ENCODE measurements at places on chromosomes 2 and 18. TPM values are rescaled to one million over a fixed set of nuclear protein-coding genes. Genes with fewer than 3 reads are reported as not detected.

- H3K36me3 ChIP-seq, result peaks cover 45% of the 10 kb centered on the region
- H3K27ac ChIP-seq, result no peak overlapping the region
- no peak overlapping the region for H3K4me3 ChIP-seq
- no peak for DNase-seq
Measured at GRCh38 chr2:222576171-222577081, 79.5 kb downstream of the FARSB start.

The EGR4 gene
- total RNA-seq, result not detected

The MSGN1 gene
- not detected for total RNA-seq

GRCh38 chr18:59927246-59927825, 27.5 kb downstream of the PMAIP1 start:
- no peak overlapping the region for H3K4me3 ChIP-seq

DNA sequence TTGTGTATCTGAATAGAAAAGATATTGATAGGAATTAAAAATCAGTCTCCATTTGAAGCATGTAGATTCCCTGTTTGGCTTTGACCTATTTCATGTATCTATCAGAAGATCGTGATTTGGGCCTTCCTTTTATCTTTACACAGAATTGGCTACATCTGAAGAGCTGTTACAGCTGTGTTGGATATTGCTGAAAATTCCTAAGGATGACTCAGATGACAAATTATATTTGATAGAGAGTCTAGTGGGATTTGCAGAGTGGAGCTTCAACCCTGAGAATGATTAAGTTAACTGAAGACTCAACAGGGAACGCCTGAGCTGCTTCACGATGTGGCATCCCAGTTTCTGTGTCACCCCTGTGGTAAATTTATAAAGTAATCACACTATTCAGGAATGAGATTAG, 4.9 kb upstream of the COL3A1 start:
- no peaks in the 10 kb centered on the region for H3K36me3 ChIP-seq
- no peaks in the 10 kb centered on the region for H3K27me3 ChIP-seq
- H3K4me1 ChIP-seq, result no peaks in the 10 kb centered on the region
- DNase-seq, result no peak
- no peak overlapping the region for H3K4me3 ChIP-seq

GRCh38 chr2:71962911-71963694, 184.6 kb downstream of the CYP26B1 start:
- DNase-seq, result no peak
- H3K4me3 ChIP-seq, result no peak overlapping the region
- no peaks in the 10 kb centered on the region for H3K27me3 ChIP-seq
- H3K27ac ChIP-seq, result no peak overlapping the region
- no peaks in the 10 kb centered on the region for H3K36me3 ChIP-seq
- H3K4me1 ChIP-seq, result no peaks in the 10 kb centered on the region

DNA sequence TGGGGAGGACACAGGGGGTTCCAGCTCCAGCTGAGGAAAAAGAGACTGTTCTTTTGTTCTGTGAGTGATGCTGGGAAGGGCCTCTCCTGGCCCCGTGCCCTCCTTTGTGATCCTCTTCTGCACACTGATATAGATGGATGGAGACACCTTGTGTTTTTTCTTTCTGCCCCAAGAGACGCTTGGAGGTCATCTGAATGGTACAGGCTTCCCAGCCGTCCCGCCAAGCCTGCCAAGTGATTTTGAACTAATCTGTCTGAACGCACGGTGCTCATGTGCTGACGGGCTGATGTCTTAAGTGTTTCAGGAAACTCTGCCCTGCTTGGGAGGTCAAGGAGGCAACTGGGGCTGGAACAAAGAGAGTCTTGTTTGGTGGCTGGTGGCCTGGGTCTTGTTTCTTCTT, 57.5 kb downstream of the KIF5C start:
- DNase-seq, result no peak
- no peak overlapping the region for H3K4me3 ChIP-seq
- no peaks in the 10 kb centered on the region for H3K36me3 ChIP-seq
- no peak overlapping the region for H3K27ac ChIP-seq
- H3K27me3 ChIP-seq, result no peaks in the 10 kb centered on the region

GRCh38 chr2:236117401-236117800, 50.8 kb downstream of the GBX2 start:
- no peaks in the 10 kb centered on the region for H3K4me1 ChIP-seq
- no peak overlapping the region for H3K27ac ChIP-seq
- DNase-seq, result no peak
- no peak overlapping the region for H3K4me3 ChIP-seq
- no peaks in the 10 kb centered on the region for H3K36me3 ChIP-seq

DNA sequence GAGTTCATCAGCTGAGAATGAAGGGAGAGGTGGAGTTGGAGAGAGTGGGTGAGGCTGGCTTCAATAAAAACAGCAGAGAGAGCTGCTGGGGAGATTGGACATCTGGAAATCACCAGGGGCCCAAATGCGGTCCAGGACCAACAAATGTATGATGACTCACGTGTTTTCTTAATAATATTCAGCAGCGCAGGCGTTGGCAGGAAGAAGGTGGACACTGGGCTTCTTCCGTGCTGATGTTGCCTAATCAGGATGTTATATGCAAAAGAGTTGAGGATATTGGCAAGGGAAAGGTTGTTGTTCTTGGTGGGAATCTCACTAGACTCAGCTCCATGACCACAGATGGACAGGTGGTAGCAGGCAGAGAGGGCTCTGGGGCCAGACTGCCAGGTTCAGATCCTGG, 12.8 kb upstream of the PLA2R1 start:
- no peak overlapping the region for H3K4me3 ChIP-seq
- peaks cover 10% of the 10 kb centered on the region for H3K4me1 ChIP-seq
- no peaks in the 10 kb centered on the region for H3K36me3 ChIP-seq
- H3K27ac ChIP-seq, result no peak overlapping the region
- DNase-seq, result no peak

The ALLC gene
- not detected for total RNA-seq

The CNOT9 gene
- 46.0 TPM for total RNA-seq

DNA sequence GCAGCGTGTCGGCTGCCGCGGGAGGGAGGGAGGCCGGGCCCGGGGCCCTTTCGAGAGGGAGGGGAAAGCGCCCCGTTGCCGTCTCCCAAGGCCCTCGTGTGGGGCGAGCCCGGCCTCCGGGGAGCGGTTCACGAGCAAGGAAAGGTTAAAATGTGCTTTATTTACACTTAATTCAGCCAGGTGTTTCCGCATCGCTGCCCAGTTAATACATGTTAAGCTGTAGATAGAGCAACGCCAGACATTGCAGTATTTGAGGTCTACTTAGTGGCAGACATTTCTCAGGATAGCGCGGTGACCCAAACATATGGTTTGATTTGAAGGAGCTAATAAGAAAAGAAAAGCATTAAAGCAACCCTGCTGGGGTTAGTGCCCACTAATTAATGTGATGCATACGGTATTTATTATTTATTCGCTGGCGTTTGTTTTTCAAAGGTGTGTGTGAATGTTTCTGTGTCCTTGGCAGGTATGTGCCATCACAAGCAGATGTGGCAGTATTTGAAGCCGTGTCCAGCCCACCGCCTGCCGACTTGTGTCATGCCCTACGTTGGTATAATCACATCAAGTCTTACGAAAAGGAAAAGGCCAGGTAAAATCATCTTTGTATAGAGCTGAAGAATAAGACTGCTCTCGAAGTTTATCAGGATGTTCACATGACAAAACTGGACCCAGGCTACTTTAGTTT, 571 bp downstream of the EEF1B2 start:
- peaks cover 28% of the 10 kb centered on the region for H3K36me3 ChIP-seq
- H3K4me3 ChIP-seq, result peak overlapping the region; percentile 94
- peaks cover 16% of the 10 kb centered on the region for H3K4me1 ChIP-seq
- peak overlapping the region; percentile 81 for H3K27ac ChIP-seq

DNA sequence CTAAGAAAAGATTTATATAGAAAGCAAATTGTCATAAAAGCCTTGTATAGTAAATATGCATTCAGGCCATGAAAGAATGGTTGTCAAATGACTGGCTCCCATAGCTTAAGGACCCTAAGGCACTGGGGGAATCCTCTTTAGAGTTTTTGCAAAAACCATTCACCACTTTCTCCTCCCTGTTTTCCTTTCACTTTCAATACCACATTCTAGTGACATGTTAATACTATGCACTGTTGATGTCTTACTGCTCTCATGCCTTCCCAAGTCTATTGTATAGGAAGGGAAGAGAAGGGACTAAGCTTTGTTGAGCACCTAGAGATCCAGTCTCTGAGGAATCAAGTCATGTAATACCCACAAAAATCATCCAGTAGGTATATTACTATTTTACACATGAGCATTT, 383.0 kb upstream of the LRRTM1 start:
- H3K4me3 ChIP-seq, result no peak overlapping the region
- no peak overlapping the region for H3K27ac ChIP-seq

- no peaks in the 10 kb centered on the region for H3K36me3 ChIP-seq
- no peaks in the 10 kb centered on the region for H3K27me3 ChIP-seq
- no peak overlapping the region for H3K4me3 ChIP-seq
- H3K4me1 ChIP-seq, result no peaks in the 10 kb centered on the region
- DNase-seq, result no peak
Measured at GRCh38 chr18:57941841-57942489, 102.1 kb upstream of the NEDD4L start.

The DES gene
- 0.60 TPM for total RNA-seq

DNA sequence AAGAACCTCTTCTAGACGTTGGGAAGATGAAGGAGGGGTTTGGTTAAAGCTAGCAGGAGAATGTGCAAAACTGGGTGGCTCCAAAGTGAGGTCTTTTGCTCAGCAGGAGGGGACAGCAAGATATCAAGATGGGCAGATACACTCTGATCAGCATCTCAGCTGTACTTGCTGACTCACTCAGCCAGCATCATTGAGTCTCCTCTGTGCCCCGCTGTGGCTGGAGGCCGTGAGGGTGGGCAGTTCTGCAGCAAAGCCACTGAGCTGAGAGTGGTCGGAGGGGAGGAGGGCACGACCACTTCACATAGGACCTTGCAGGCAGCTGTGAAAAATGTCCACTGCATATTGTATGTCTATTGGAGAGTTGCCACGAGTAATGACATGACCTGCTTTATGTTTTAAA, 152.0 kb downstream of the CAPN13 start:
- no peak for DNase-seq
- no peaks in the 10 kb centered on the region for H3K27me3 ChIP-seq
- H3K36me3 ChIP-seq, result no peaks in the 10 kb centered on the region
- H3K4me3 ChIP-seq, result no peak overlapping the region
- H3K27ac ChIP-seq, result no peak overlapping the region
- H3K4me1 ChIP-seq, result no peaks in the 10 kb centered on the region

The ANKRD36 gene
- total RNA-seq, result 32.3 TPM

The SFTPB gene
- total RNA-seq, result not detected

DNA sequence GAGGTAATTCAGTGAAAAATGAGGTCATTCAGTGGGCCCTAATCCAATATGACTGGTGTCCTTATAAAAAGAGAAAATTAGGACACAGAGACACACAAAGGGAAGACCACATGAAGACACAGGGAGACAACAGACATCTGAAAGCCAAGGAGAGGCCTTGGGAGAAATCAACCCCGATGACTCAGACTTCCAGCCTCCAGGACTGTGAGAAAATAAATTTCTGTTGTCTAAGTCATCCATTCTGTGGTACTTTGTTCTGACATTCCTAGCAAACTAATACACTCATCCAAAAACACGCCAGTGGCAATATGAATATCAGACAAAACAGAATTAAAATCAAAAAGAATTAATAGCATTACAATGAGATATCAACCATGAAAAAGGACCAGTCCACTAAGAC, 303.7 kb downstream of the SS18 start:
- H3K4me1 ChIP-seq, result no peaks in the 10 kb centered on the region
- no peaks in the 10 kb centered on the region for H3K36me3 ChIP-seq
- H3K4me3 ChIP-seq, result no peak overlapping the region
- DNase-seq, result no peak

The CFAP65 gene
- total RNA-seq, result not detected

DNA sequence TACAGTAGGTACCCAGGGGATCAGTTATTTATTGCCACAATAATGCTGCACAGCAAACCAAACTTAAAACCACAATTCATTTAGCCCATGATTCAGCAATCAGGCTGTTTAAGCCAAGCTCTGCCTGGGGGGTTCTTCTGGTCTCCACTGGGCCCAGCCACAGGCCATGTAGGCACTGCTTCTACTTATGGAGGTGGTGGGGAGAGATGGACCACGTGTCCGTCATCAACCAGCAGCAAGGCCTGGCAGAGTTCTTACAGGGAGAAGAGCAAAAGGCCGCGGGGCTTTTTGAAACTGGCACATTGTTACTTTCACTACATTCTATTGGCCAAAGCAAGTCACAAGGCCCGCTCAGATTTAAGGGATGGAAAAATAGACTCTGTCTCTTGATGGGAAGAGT, 76.3 kb upstream of the DAPL1 start:
- H3K4me1 ChIP-seq, result peaks cover 20% of the 10 kb centered on the region
- H3K36me3 ChIP-seq, result no peaks in the 10 kb centered on the region
- H3K27ac ChIP-seq, result no peak overlapping the region
- DNase-seq, result no peak
- H3K4me3 ChIP-seq, result no peak overlapping the region

DNA sequence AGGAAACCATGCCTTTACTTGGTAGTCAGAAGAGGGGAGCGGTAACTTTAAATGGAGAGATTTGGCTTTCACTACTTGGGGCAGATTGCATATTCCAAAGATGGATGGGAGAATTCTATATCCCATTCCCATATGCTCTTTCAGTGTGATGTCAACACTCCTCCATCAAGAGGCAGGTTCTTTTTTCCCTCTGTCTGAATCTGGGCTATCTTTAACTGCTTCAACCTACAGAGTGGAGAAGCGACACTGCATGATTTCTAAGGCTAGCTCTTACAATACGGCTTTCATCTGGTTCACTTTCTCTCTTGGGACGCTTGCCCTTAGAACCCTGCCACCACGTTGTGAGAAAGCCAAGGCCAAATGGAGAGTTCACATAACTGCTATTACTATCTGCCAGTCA, 34.4 kb downstream of the SKA1 start:
- DNase-seq, result no peak
- H3K36me3 ChIP-seq, result no peaks in the 10 kb centered on the region
- H3K27me3 ChIP-seq, result peaks cover 3% of the 10 kb centered on the region
- H3K4me1 ChIP-seq, result no peaks in the 10 kb centered on the region

DNA sequence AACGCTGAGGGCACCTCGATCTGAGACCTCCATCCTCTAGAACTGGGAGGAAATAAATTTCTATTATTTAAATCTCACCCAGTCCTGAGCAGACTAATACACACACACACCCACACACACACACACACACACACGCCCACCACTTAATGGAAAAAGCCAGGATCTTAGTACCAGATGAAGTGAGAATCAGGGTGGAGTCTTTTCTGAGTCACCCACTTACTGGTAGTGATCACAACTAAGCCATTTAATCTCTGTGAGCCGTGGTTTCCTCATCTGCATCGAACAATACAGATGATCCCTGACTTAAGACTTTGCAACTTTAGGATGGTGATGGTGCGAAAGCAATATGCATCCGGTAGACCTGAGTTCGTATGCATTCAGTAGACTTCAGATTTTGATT, 18.6 kb downstream of the THNSL2 start:
- no peaks in the 10 kb centered on the region for H3K36me3 ChIP-seq
- DNase-seq, result no peak
- no peak overlapping the region for H3K27ac ChIP-seq
- no peak overlapping the region for H3K4me3 ChIP-seq
- H3K27me3 ChIP-seq, result no peaks in the 10 kb centered on the region

GRCh38 chr18:26227051-26227670, 916 bp downstream of the TAF4B start:
- no peak for DNase-seq
- H3K27ac ChIP-seq, result no peak overlapping the region
- H3K36me3 ChIP-seq, result no peaks in the 10 kb centered on the region

Measured in PC-9 (cell line).